ENCODE measurements at places on chromosomes 4 and X.

DNA sequence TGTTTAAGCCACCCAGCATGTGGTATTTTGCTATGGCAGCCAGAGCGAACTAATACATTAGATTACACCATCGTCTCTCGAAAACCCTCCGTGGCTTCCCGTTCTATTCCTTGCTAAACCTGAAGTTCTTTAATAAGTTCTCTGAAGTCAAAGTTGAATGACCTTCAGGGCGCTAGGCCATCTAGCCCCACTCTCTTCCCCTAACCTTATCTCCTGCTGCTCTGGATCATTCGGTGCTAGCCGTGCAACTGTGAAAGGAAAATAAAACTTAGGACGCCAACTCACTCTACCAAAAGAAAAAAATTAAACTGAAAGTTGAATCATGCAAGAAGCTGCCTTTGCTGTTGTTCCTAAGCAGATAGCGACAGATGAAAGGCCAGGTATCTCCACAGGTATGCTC, 40.0 kb downstream of the CHRNA9 start:
- DNase-seq = no peak

GRCh38 chr4:189060104-189060503, 880.6 kb upstream of the FRG1 start:
- no peak for DNase-seq

DNA sequence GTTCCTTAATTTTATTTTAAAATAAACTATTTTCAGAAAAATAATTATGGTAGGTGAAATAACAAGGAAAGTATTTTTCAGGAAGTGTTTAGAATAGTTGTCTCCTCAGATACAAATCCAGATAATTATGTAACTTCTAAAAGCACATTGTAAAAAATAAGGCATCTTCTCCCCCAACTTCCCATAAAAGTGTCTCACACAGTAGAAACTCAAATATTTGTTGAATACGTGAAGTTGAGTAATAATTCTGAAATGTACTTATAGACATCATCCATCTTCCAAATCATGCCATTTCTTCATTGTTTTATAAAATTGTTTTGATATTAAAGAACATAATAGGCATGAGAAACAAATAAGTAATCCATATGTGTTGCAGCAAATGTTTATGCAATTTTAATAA, 18.0 kb downstream of the SHISA3 start:
- no peak for DNase-seq

GRCh38 chr4:102334624-102335023, 10.7 kb downstream of the SLC39A8 start:
- no peak for DNase-seq

- no peak for DNase-seq
These were observed 17.4 kb downstream of the BCAP31 start for GRCh38 chrX:153706799-153707198.

GRCh38 chrX:43953218-43953617, 20.0 kb downstream of the NDP start:
- DNase-seq = no peak

DNA sequence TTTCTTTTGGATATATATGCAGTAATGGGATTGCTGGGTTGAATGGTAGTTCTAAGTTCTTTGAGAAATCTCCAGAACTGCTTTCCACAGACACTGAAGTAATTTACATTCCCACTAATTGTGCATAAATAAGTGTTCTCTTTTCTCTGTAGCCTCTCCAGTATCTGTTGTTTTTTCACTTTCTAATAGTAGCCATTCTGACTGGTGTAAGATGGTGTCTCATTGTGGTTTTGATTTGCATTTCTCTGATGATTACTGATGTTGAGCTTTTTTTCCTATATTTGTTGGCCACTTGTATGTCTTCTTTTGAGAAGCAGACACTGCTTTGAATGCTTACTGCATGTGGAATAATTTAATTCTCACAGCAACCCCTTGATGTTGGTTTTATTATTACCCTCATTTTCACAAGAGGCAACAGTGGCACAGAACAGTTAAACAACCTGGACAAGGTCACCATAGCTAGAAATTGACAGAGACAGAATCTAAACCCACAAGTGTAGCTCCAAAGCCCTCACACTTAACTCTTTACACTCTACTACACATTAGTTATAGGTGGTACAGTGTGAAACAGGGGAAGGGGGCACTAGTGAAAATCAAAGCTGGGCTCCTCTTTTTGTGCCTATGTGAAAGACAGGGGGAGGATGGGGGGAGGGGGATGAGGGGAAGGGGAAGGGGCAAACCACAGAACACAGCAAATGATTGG, 96.1 kb downstream of the REELD1 start:
- no peak for DNase-seq

GRCh38 chr4:2281575-2282343, 19.9 kb upstream of the MXD4 start:
- peak; percentile 56 for DNase-seq

DNA sequence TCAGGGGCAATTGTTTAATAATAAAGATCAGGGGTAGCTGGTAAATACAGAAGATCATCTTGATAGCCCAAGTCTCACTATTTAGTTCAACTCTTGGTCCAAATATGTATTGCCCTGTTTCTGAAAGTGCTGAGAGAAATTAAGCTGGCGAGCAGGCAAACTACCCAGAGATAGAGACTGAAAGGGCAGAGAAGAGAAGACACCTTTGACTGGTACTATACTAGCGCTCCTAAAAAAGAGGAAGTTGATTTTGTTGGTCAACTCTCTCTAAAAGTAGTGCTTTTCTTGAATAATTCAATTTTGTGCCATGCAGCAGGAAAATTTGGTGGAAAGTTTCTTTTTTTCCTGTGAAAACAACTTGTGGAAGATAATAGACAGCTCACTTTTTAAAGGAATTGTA, 64.0 kb downstream of the IGSF1 start:
- no peak for DNase-seq

DNA sequence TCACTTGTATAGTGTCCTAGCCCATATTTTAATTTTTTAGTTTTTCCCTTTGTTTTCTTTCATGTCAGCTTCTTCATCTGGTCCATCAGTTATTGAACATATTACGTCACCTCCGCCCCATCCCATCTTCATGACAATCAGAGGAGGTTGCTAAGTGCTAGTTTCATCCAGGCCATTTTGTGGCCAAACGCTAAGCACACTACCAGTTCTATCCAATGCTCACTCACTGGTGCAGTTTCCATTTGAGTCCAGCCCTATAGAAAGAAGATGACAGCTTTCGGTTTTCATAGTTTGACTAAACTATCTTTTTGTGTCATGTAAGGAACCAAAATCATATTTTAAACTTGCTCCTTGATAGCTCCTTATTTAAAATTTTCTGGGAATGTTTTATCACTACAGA, 304.2 kb downstream of the TENM3 start:
- no peak for DNase-seq

- no peak for DNase-seq
These were observed 125.1 kb upstream of the PSAPL1 start for GRCh38 chr4:7559741-7560395.

GRCh38 chr4:102554482-102554881, 53.3 kb downstream of the NFKB1 start:
- DNase-seq = no peak

DNA sequence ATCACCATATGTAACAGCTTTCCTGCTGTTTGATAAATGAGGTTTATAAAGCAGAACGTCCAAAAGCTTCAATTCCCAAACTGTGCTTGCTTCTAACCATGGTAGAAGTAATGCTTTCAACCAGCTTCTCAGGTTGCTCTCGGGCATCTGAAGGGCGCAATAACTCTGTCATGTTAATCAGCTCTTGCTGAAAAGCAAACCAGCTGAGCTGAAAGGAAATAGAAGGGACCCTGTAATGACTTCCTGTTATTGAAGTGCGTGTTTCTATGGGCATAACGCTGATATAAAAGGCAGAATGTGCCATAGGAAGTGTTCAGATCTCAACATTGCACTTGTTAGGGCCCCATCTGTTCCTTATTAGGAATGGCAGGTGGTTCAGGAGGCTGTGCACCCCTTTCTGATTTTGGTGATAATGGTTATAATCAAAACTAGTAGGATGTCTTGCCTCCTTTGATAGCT, 21.2 kb downstream of the HERC3 start:
- no peak for DNase-seq

GRCh38 chr4:81905971-81906370, 434.3 kb upstream of the RASGEF1B start:
- DNase-seq = no peak

DNA sequence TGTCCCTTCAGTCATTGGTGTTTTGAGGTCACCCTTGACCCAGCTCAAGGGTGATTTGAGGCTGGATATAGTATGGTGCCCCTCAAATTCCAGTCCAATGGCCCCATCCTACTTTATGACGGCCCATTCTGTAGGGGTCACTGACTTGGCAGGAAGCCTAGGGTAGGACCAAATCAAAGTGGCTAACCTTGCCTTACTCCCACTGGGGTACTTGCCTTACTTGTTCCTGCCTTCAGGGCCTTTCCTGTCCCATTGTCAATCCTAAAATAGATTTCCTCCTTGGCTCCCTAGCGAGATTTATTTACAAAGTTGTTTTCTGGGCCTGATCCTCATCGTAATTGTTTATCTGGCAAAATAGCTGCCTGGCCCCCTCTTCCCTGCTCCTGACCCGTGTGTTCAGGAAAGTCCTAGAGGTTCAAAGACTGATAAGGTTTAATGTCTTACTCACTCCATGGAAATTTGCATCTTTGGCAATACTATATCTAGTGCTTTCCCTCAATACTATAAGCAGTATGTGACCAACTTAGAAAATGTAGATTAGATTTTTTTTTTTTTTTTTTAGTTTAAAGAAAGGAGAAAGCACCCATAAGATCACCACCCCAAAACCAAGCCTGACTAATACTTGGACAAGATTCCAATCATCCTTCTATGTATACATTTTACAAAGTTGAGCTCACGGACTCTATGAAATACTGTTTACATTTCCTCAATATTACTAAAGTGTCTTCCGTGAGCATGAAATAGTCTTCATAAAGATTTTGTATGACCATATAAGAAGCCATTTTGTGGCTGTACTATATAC, 44.8 kb downstream of the MSN start:
- no peak for DNase-seq

GRCh38 chrX:115112411-115112810, 76.8 kb upstream of the RBMXL3 start:
- DNase-seq = no peak

DNA sequence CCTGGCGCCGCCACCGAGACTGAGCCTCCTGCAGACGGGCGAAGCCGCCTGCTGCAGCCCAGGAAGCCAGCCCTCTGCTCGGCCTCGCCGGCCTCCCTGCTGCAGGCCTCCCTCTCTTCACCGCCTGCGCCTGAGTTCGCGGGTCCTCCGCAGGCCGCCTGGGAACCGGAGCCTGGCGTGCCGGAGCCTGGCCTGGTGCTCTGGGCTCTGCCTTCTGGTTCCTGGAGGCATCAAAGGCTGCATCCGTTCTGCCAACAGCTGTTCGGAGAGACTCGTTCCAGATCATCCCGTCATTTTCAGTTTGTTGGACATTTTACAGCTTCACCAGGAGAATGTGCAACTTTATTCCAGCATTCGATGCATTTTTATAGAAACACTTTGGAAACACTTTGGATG, 178.0 kb downstream of the DCLK2 start:
- no peak for DNase-seq

DNA sequence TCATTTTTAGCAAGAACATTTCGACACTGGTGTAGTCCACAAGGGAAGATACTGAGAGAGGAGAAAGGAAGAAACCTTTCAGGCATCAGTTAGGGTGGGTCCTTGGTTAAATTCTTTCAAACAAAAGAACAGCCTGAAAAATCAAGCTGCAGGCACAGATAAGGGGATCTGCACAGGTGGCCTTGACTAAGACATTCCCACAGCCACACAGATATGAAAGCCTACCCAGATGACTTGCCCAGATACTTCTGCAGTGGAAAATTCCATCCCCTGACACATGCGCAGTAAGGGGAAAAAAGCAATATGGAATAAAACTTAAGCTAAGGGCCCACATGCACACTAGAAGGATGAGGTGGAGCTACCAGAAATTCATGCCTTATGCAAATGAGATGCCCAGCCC, 8.9 kb upstream of the TMEM165 start:
- no peak for DNase-seq

GRCh38 chr4:14916554-14917297, 85.6 kb upstream of the CPEB2 start:
- DNase-seq = no peak

GRCh38 chrX:12554206-12554605, 237.0 kb upstream of the PRPS2 start:
- no peak for DNase-seq

DNA sequence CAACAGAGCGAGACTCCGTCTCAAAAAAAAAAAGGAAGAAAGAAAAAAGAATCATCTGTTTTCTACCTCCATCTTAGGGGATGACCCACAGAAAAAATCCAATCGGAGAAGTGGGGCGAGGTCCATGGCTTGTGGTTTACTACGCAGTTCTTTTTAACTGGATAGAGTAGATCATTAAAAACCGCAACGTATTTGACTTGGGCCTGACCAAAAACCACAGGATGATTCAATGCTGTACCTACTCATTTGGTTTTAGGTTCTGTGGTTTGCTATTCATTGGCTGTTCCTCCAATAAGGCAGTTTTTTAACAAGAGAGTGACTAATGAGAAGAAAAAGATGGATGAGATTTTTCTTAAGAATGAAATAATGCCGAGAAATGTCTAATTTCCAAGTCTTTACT, 83.7 kb downstream of the FREM3 start:
- no peak for DNase-seq

GRCh38 chrX:64975491-64975890, 759 bp downstream of the ZC4H2 start:
- DNase-seq = no peak

DNA sequence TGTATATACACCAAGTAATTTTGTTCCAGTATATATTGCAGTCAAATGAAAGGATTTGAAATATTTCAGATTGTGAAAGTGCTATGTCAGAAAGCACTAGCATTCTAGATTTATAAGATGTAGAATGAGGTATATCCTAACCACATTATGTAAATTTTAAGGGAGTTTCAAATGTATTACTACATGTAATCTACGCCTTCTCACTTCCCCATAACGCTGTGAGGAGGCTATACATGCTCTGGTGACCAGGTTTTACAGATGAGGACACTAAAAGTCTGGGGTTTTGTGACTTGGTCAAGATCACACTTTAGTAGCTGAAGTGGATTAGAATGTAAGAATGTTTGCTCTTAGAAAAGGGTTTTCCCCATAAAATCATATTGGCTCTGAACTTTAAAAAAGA, 8.1 kb downstream of the ENPEP start:
- no peak for DNase-seq

- no peak for DNase-seq
These were observed 27.9 kb upstream of the MSMO1 start for GRCh38 chr4:165299399-165300060.

- DNase-seq = no peak
These were observed 54.0 kb upstream of the UGT2B15 start for GRCh38 chr4:68724426-68724825.
